Activated CD8-positive, alpha-beta memory T cell treated with anti-CD3 and anti-CD28 coated beads, Interleukin-2, amount 50 U/mL, for 4 hours (primary cell): ENCODE measurements at places on chromosomes 12 and 14.

DNA sequence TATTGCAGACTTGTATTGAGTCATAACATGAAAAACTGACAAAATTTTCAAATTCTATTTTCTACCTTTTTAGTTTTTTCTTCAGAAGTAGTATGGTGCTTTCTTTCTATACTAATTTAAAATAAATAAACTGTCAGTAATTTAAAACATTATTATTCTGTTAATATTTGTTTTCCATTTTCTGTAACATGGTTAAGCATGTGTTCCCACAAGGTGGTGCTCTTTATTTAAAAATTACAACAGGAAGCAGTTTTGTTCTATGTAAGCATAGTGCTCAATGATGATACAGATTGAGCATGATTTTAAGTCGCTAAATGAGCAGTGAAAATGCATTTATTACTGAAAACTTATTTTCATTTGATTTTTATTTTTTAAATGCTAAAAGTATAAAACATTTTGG is 114.6 kb downstream of the PPFIA2 start:
- no peak for DNase-seq

DNA sequence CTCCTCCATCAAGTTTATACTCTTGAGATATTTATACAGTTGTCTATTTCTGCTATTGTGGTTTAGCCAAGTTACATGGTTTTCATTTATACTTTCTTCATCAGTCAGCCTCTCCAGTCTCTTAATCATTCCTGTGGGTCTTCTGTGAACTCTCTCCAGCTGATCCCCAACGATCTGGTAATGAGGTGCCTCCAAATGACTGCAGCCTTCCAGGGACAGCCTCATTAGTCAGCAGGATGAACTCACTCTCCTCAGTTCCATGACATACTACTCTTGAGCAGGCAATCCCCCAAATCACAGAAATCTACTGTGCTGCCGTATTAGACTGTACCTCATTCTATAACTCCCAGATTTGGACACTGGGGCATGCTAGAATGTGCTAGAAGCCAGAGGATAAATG is 15.3 kb downstream of the AREL1 start:
- no peak for DNase-seq

GRCh38 chr12:116066381-116067230 is 210.9 kb downstream of the MED13L start:
- DNase-seq = peak; percentile 59

DNA sequence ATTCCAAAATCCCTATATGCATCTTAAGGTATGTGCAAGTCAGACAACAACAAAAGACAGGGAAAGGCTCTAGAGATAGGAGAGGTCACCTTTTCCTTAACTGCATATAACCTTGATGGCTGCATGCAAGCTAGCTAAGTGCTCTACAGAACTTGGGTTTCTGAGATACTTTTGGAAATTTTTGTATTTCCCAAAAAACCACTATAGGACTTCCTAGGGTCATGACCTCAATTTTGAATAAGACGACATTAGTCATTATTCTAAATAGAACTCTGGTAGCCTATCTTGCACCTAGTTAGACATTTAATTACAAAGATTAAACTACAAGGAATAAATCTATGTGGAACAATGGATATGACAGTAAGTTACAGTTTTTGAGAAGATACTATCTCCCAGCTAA is 309.3 kb downstream of the BCAT1 start:
- DNase-seq = no peak

- DNase-seq = no peak
Observed at GRCh38 chr12:101634724-101635123, 40.0 kb downstream of the MYBPC1 start.

- no peak for DNase-seq
Observed at GRCh38 chr14:24435192-24435810, 5.5 kb downstream of the KHNYN start.
